ENCODE measurements at places on chromosomes 7 and 10. TPM values are rescaled to one million over a fixed set of nuclear protein-coding genes. Genes with fewer than 3 reads are reported as not detected.
A peak's percentile ranks its signal among the peaks of the same experiment; 100 is the strongest.

The FBXL13 gene
- total RNA-seq = 0.36 TPM

The LMOD2 gene
- 888 TPM for total RNA-seq

The SHH gene
- not detected for total RNA-seq

The VENTX gene
- total RNA-seq = 0.33 TPM

The TECPR1 gene
- 17.3 TPM for total RNA-seq

The ZNF775 gene
- 3.1 TPM for total RNA-seq

The PRRT4 gene
- total RNA-seq = 1.6 TPM

The BRI3 gene
- total RNA-seq = 201 TPM

The IRF5 gene
- 2.2 TPM for total RNA-seq

The EFCAB10 gene
- not detected for total RNA-seq

GRCh38 chr10:102579328-102579727 is 65.0 kb upstream of the TRIM8 start:
- no peaks in the 10 kb centered on the region for H3K27me3 ChIP-seq
- DNase-seq = no peak
- H3K36me3 ChIP-seq = no peaks in the 10 kb centered on the region
- H3K4me3 ChIP-seq = no peak overlapping the region
- H3K27ac ChIP-seq = peak overlapping the region; percentile 53

- H3K4me1 ChIP-seq = no peaks in the 10 kb centered on the region
- no peaks in the 10 kb centered on the region for H3K36me3 ChIP-seq
- no peak overlapping the region for H3K27ac ChIP-seq
- H3K27me3 ChIP-seq = peaks cover 8% of the 10 kb centered on the region
Measured at GRCh38 chr10:28922127-28922526, 244.8 kb downstream of the BAMBI start.

GRCh38 chr10:120749072-120749471 is 102.1 kb upstream of the WDR11 start:
- H3K27me3 ChIP-seq = peaks cover 24% of the 10 kb centered on the region
- no peak overlapping the region for H3K27ac ChIP-seq
- no peaks in the 10 kb centered on the region for H3K36me3 ChIP-seq

- H3K36me3 ChIP-seq = peaks cover 42% of the 10 kb centered on the region
- no peak overlapping the region for H3K27ac ChIP-seq
Measured at GRCh38 chr7:140746751-140747150, 50.2 kb downstream of the NDUFB2 start.

DNA sequence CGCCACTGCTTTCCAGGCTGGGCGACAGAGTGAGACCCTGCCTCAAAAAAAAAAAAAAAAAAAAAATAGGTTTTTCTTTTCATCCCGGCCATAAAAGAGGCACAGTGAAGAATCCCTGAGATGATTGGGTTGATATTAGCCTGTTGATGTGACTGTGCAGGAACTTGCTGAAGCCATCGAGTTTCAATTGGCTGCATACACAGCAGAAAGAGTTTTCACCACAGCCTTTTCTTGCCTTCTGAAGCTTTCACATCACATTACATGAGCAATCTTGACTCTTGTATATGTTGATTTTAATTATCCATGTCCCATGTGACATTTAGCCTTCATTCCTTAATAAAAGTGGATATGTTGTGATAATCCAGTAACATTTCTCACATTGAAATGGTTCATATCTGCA is 14.9 kb upstream of the PLXDC2 start:
- H3K27ac ChIP-seq = no peak overlapping the region
- H3K36me3 ChIP-seq = no peaks in the 10 kb centered on the region
- no peaks in the 10 kb centered on the region for H3K4me1 ChIP-seq
- DNase-seq = no peak
- H3K27me3 ChIP-seq = no peaks in the 10 kb centered on the region

- DNase-seq = peak; percentile 77
- H3K4me3 ChIP-seq = peak overlapping the region; percentile 78
- peaks cover 12% of the 10 kb centered on the region for H3K27me3 ChIP-seq
- H3K36me3 ChIP-seq = peaks cover 43% of the 10 kb centered on the region
- H3K4me1 ChIP-seq = peaks cover 63% of the 10 kb centered on the region
- peak overlapping the region; percentile 94 for H3K27ac ChIP-seq
Measured at GRCh38 chr10:103451091-103451813, 918 bp downstream of the CALHM2 start.

DNA sequence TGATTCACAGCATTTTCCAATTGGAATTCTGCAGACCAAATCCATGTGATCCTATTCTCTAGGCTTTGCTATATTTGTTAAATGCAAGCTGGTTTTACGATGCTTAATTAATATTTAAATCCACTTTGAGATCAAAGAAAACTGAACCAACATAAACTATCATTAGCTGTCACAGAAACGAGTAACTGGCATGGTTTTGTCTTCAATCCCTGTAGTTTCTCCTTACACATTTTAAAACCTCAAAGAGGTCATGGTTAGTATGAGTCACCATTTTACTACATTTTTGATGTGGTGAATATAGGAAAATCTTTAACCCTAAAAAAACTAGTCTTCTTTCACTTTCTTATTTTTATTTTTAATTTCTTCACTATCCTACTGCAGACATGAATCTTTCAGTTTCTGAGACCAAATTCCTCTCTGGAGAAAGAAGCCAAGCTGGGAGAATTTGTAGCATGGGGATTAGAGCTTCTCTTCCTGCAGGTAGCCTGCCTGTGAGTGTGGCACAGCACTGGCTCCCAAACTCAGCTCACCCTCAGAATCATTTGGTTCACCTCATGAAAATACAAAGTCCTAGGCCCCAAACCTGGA is 8.7 kb upstream of the LIPM start:
- H3K4me3 ChIP-seq = no peak overlapping the region
- no peaks in the 10 kb centered on the region for H3K36me3 ChIP-seq
- no peaks in the 10 kb centered on the region for H3K4me1 ChIP-seq
- H3K27ac ChIP-seq = no peak overlapping the region
- H3K27me3 ChIP-seq = peaks cover 9% of the 10 kb centered on the region

- no peaks in the 10 kb centered on the region for H3K36me3 ChIP-seq
- peak; percentile 52 for DNase-seq
- peak overlapping the region; percentile 68 for H3K27ac ChIP-seq
- H3K4me1 ChIP-seq = peaks cover 21% of the 10 kb centered on the region
- no peaks in the 10 kb centered on the region for H3K27me3 ChIP-seq
- H3K4me3 ChIP-seq = no peak overlapping the region
Measured at GRCh38 chr7:69775231-69775771, 177.0 kb downstream of the AUTS2 start.

DNA sequence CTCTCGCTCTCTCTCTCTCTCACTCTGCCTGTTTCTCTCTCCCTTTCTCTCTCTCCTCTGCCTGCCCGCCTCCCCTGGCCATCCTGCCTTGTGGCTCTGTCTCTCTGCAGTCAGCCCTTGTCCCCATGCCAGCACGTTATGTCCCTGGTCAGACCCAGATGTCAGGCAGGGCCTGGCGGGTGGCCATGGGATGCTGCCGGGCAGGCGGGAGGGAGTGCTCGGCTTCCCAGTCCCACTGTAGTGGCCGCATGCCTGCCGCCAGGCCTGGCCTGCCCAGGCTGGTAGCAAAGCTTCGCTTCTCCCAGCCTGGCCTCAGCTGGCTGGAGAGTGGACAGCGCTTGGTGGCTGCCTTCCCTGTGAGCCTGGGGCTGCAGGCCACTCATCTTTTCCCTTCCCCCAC is 121.5 kb upstream of the ZNF716 start:
- DNase-seq = peak; percentile 89
- peak overlapping the region; percentile 22 for H3K4me3 ChIP-seq
- H3K4me1 ChIP-seq = peaks cover 14% of the 10 kb centered on the region
- H3K27me3 ChIP-seq = no peaks in the 10 kb centered on the region
- H3K27ac ChIP-seq = peak overlapping the region; percentile 85

GRCh38 chr10:73478636-73479035 is 17.2 kb downstream of the PPP3CB start:
- peaks cover 66% of the 10 kb centered on the region for H3K36me3 ChIP-seq
- no peaks in the 10 kb centered on the region for H3K27me3 ChIP-seq
- no peaks in the 10 kb centered on the region for H3K4me1 ChIP-seq
- DNase-seq = no peak
- H3K27ac ChIP-seq = no peak overlapping the region

- no peaks in the 10 kb centered on the region for H3K36me3 ChIP-seq
- H3K27ac ChIP-seq = no peak overlapping the region
- no peak overlapping the region for H3K4me3 ChIP-seq
Measured at GRCh38 chr7:27925573-27926201, 185.7 kb downstream of the TAX1BP1 start.

DNA sequence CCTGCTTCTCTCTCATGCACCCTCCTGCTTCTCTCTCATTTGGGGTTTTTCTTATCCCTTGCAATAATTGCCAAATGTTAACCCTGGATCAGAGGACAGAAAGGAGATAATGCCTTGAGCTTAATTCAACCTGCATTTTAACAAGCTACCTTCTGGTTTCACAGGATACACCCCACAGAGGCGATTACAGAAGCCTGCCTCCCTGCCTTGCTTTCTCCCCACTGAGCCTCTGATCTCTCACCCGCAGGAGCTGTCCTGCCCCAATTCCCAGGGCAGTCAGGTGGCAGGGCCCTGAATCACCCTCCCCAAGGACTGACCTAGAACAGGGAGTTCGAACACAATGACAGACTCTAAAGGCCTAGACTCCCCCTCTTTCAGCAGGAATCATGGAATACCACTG is 959.5 kb downstream of the GRID1 start:
- no peak for DNase-seq
- H3K4me3 ChIP-seq = no peak overlapping the region
- no peaks in the 10 kb centered on the region for H3K36me3 ChIP-seq
- H3K27ac ChIP-seq = no peak overlapping the region
- no peaks in the 10 kb centered on the region for H3K4me1 ChIP-seq

DNA sequence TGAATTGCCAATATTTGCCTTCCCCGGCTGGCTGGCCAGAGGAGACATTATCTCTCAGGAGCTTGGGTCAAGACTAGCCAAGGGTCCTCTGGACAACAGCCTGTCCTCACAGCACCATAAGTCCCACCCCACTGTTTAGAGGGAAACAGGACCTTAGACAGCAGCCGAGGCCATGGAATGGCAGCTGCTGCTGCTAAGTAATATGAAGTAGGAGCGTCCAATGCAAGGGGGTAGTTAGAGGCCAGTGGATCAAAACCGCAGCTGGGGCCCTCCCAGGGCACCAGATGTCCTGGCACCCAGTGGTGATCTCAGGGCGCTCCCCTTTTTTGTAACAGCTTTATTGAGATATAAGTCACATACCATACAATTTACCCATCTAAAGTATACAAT is 12.9 kb upstream of the KCP start:
- H3K36me3 ChIP-seq = no peaks in the 10 kb centered on the region
- H3K4me3 ChIP-seq = no peak overlapping the region
- H3K27ac ChIP-seq = no peak overlapping the region
- H3K27me3 ChIP-seq = peaks cover 77% of the 10 kb centered on the region

DNA sequence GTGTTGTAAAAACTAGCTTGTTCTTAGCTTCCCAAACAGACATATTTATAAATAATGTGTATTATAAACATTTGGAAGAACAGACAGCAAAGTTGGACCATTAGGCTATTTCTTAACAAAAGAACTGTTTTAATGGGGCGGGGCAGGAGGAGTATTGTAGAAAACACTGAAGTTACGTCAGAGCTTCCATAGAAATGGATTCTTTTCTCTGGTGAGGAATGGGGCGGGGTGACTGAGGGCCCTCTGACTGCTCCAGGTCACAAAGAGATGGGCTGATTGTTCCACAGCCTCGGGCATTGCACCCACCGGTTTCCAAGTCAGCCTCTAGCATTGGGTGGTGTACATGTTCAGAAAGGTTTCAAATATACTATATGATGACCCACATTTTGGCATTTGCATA is 36.8 kb upstream of the ADAM12 start:
- peaks cover 30% of the 10 kb centered on the region for H3K27me3 ChIP-seq
- no peak for DNase-seq
- H3K36me3 ChIP-seq = no peaks in the 10 kb centered on the region
- H3K4me1 ChIP-seq = no peaks in the 10 kb centered on the region
- no peak overlapping the region for H3K27ac ChIP-seq

DNA sequence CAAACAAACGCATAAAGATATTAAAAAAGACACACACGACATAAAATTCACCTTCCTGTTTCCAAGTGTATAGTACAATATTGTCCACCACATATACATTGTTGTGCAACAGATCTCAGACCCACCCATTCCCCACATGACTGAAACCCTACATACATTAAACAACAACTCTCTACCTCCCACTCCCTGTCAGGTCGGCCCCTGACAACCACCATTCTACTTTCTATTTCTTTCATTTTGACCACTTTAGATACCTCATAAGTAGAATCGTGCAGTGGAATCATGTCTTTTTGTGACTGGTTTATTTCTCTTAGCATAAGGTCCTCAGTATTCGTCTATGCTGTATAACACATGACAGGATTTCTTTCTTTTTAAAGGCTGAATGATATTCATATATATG is 320.5 kb downstream of the BBS9 start:
- no peak for DNase-seq
- no peak overlapping the region for H3K27ac ChIP-seq
- H3K36me3 ChIP-seq = no peaks in the 10 kb centered on the region
- H3K27me3 ChIP-seq = no peaks in the 10 kb centered on the region
- H3K4me1 ChIP-seq = peaks cover 6% of the 10 kb centered on the region
- H3K4me3 ChIP-seq = no peak overlapping the region

DNA sequence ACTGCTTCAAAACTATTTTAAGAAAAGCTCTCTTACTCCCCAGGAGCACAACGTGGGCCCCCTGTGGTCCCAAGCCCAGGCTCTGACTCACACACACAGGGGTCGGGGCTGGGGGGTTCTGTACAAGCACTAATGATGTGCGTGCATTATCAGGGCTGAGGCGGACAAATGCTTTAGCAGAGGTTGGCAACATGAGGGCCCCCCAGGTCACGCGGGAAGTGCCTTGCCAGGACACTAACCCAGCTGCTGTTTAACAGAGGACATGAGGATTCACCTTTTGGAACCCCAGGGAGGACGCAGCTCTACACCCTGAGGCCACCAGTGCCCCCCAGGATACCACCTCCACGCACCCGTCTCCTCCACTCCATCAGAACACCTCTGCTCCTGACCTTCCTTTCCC is 342.8 kb downstream of the DNAJB6 start:
- H3K4me3 ChIP-seq = no peak overlapping the region
- peaks cover 13% of the 10 kb centered on the region for H3K4me1 ChIP-seq
- H3K36me3 ChIP-seq = no peaks in the 10 kb centered on the region
- H3K27me3 ChIP-seq = peaks cover 98% of the 10 kb centered on the region

GRCh38 chr10:120555842-120556532 is 99.0 kb downstream of the PLPP4 start:
- H3K4me1 ChIP-seq = no peaks in the 10 kb centered on the region
- no peaks in the 10 kb centered on the region for H3K27me3 ChIP-seq
- H3K27ac ChIP-seq = no peak overlapping the region
- no peaks in the 10 kb centered on the region for H3K36me3 ChIP-seq

- DNase-seq = no peak
- no peak overlapping the region for H3K4me3 ChIP-seq
- peaks cover 2% of the 10 kb centered on the region for H3K27me3 ChIP-seq
- H3K27ac ChIP-seq = no peak overlapping the region
Measured at GRCh38 chr10:43120929-43121314, 17.3 kb upstream of the CSGALNACT2 start.

Data from left ventricle myocardium inferior (tissue), 1 donor.